ENCODE measurements at places on chromosomes 4 and X. TPM values are rescaled to one million over a fixed set of nuclear protein-coding genes. Genes with fewer than 3 reads are reported as not detected.

The SPINK2 gene
- total RNA-seq = not detected

The CDS1 gene
- under 0.01 TPM for total RNA-seq

The TREX2 gene
- total RNA-seq = 2.3 TPM

The KIAA1210 gene
- total RNA-seq = not detected

The SULT1E1 gene
- total RNA-seq = 2.3 TPM

The RHOXF2B gene
- total RNA-seq = not detected

The ARHGAP10 gene
- 9.1 TPM for total RNA-seq

The KLHL4 gene
- 157 TPM for total RNA-seq

The ANXA10 gene
- total RNA-seq = 0.13 TPM

The MAGEA12 gene
- total RNA-seq = not detected

The SCML2 gene
- total RNA-seq = 2.7 TPM

The ZNF41 gene
- 10.7 TPM for total RNA-seq

The MAML3 gene
- 4.4 TPM for total RNA-seq

All from dermis microvascular lymphatic vessel endothelial cell (primary cell).